ENCODE measurements at places on chromosomes 13 and 19.

DNA sequence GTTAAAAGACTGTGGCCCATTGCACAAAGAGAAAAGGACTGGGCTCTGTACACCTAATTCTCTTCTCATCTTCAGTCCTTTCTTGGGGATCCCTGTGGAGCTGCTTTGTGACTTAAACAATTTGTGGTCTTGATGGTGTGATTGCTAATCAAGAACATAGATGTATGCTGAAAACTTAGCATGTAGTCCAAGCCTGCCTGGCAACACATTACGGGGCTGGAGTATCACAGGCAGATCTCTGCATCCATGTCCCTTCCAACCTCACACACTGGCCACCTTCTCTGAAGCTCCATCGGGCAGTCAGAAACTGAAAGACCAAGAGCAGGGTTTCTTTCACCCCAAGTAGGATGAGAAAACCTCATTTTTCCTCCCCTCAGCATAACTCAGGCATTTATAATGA is 69.6 kb upstream of the ARGLU1 start:
- no peak for DNase-seq

- DNase-seq = no peak
Observed at GRCh38 chr19:5910638-5910907, 3.5 kb upstream of the CAPS start.

DNA sequence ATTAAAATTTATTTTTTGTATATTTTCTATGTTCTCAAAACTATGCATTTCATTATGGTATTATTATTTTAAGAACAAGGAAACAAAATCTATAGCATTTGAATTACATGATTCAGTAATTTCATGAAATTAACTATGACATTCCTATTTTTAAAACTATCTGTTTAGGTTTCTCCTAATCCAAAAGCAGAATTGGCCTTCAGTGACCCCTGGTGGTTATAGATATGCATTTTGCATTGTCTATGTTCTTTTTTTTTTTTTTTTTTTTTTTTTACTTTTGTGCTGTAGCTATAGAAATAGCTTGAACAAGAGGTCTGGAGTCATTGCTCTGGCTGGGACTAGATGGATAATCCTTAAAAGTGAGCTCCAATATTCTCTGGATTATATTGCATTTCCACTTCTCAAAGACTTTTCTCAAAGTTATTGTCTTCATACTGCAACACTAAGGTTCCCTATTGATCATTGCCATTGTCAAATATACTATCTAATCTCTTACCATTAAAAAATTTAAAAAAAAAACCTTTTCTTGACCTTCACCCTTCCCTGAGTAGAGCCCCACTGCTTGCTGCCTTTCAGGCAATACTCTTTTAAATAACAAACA is 15.9 kb upstream of the DNAJC3 start:
- DNase-seq = no peak

DNA sequence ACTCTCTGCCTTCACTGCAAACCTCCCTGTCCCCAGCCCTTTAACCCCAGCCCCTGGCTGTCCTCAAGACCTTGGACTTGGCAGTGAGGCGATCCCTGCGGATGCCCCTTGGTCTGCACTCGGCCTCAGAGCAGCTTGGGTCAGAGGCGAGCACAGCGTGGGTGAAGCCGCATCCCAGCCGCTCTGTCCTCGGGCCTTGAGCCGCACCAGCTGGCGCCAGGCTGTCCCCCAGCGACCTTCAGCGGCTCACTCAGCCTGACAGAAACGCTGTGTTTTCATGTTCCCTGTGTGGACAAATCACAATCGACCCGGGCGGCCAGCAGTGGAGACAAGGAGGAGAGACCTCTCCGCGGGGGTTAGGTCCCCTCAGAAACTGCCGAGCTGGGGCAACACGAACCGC is 52.0 kb downstream of the GNG7 start:
- no peak for DNase-seq

DNA sequence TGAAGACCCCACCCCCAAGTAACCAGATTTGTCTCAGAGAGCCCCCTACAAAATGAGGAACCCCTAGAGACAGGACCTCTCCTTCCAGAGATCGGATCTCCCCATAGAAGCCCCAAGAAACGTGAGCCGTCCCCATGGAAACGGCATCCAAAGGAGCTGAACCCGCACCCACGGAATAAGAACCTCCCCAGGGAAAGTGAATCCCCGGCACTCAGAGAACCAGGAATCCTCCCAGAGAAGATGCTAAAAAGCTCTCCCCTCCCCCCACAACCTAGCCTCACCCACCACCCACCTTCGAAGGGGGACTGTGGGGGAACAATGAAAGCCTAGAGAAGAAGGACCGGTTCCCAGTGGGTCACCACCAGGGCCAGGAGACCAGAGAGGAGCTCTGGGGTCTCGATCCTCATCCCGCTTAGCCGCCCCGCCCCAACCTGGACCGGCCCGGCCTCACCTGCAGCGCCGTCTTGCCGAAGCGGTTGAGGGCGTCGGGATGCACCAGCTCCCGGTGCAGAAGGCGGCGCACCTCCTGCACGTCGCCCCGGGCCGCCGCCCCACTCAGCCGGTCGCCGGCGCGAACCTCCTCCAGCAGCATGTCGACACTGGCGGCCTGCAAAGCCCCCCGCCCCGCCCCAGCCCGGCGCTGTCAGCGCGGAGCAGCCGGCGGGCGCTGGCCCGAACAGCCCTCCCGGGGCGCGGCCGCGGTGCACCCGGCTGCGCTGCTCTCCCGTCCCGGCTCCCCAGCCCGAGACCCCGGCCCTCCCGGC is 535 bp downstream of the CDKN2D start:
- no peak for DNase-seq

GRCh38 chr13:60312851-60313505 is 84.0 kb upstream of the TDRD3 start:
- DNase-seq = no peak

GRCh38 chr13:45503658-45504057 is 38.9 kb downstream of the COG3 start:
- DNase-seq = no peak
